ENCODE measurements at places on chromosomes 12 and 14.

DNA sequence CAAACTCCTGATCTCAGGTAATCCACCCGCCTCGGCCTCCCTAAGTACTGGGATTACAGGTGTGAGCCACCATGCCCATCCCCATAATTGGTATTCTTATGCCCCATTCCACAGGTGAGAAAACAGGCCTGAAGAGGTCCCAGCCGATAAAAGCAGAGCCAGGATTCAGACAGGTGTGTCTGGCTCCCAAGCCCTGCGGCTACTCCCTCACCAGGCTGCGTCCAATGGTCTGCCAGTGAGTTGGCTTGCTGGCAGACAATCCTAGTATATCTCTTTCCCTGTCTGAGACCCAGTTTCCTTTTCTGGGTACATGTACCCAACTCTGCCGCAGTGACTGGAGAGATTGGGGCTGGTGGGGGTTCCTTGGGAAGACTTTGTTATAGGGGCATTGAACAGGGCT, 1.9 kb upstream of the TSPAN9 start:
- no peak for DNase-seq

- no peak for DNase-seq
These were observed 22.6 kb upstream of the BMP4 start for GRCh38 chr14:53979113-53979681.

DNA sequence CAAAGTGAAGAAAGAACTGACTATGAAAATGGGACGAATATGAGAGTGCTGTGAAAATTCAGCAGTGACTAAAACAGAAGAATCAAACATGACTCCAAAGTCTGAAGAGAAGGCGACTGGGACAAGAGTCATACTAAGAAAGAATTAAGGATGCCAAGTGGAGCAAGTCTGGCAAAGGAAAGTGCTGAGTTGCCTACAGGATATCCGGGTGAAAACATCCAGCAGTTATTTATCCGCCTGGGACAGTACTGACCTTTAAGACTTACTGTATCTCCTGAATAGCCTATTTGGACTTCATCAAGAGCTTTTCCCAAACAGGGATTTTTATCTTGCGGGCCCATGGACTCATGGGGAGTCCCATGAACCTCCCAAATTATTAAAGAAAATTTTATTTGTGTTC, 41.1 kb downstream of the KICS2 start:
- no peak for DNase-seq

DNA sequence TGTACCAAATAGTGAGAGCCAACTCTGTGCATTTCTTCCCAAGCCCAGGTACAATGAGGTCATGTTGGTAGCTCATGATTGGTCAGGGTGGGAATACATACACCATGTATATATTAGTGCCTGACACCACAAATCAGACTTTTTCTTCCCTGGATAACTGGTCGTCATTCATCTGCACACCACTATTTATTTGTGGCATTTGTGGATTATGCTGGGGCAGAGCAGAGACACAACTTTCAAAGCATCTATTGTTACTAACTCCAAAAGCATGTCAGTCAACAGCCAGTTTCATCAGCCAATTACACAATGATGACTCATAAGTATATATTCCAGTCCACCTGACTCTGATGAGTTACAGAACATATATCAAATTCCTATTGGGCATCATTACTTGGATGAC, 181.7 kb downstream of the ADAMTS20 start:
- DNase-seq: no peak

GRCh38 chr12:107512391-107512790, 173.2 kb upstream of the PWP1 start:
- no peak for DNase-seq

DNA sequence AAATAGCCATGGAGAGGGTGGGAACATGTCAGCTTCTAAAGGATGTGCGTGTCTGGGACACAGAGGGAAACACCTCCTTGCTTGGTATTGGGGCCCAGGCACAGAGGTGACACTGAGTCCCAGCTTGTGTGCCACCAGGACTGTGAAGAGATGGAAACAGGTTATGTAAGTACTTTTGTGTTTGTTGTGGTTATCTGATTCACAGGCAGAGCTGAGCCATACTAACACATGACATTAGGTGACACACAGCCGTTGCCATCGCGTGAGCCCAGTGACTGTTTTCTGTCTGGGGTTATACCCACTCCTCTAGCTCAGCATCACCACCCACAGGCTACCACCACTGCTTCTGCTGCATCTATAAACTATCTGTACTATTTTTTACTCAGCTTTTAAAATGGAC, 12.1 kb upstream of the FLVCR2 start:
- DNase-seq: no peak

- no peak for DNase-seq
These were observed 7.7 kb downstream of the BRF1 start for GRCh38 chr14:105292826-105293711.

Measured in mesothelial cell of epicardium (in vitro differentiated cells).